CD4-positive, alpha-beta T cell (primary cell): ENCODE measurements at places on chromosomes 6 and 20. TPM values are rescaled to one million over a fixed set of nuclear protein-coding genes. Genes with fewer than 3 reads are reported as not detected.

Gene ELOVL2
- total RNA-seq = not detected

GRCh38 chr20:9837634-9838033 is 1.2 kb downstream of the PAK5 start:
- DNase-seq = no peak

GRCh38 chr6:92496527-92496926 is 922.8 kb downstream of the EPHA7 start:
- DNase-seq = no peak

- DNase-seq = no peak
These were observed 364.5 kb downstream of the ZFAND3 start for GRCh38 chr6:38183856-38184584.

DNA sequence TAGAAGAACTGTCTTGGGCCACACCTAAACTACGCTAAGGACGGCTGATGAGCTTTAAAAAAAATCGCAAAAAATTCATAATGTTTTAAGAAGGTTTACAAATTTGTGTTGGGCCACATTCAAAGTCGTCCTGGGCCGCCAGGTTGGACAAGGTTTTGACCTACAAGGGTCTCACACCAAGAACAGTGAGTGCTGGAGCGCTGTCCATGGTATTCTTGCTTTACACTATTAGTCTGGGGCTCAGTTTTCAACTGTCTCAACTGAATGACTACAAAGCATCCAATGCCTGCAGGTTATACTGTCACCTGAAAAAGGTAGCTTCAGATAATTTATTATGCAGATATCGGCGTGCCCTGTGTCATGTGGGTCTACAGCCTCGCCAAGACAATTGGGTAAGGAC is 3.7 kb upstream of the FAXC start:
- DNase-seq = no peak

DNA sequence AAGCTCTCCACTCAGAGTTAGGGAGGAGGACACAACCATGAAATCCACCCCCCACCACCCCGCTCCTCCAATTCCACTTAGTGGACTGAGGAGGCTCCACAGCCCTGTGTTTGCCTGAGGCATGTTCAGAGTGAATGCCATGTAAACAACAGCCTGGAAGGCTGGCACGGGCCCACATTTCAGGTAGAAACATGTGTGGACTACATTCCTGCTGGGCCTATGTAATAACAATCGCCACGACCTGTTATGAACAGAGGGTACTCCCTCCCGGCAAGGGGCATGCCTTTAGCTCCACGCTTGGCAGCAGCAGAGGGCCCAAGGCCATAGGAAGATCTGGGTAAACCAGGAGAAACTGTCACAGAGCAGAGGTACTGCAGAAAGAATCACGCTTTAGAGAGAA is 65.5 kb downstream of the ISM1 start:
- DNase-seq = no peak

Gene SYNCRIP
- 53.2 TPM for total RNA-seq

GRCh38 chr20:57919049-57919448 is 209.2 kb upstream of the PMEPA1 start:
- DNase-seq = no peak

GRCh38 chr20:16479666-16480065 is 93.6 kb downstream of the KIF16B start:
- no peak for DNase-seq

Gene NOX3
- total RNA-seq = not detected

Gene MMP24
- total RNA-seq = not detected

DNA sequence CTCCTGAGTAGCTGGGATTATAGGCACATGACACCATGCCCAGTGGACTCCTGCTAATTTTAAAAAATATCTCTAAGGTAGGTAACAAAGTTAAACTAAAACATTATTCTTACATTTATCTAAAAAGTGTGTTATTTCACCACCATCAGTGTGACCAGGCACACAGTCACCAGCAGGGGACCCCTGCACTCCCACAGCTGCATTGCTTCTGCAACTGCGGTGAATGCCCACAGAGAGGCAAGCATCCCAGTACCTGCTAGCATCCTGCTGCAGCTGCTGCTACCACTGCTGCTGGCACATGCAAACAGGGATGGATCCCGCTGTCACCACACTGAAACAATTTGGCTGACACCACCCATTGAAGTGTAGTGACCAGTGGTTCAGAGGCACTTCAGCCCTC is 21.9 kb upstream of the EPB41L2 start:
- DNase-seq = no peak

GRCh38 chr6:77548662-77549366 is 85.5 kb upstream of the HTR1B start:
- no peak for DNase-seq

Gene KHDC1L
- not detected for total RNA-seq

Gene VWA7
- 1.7 TPM for total RNA-seq

DNA sequence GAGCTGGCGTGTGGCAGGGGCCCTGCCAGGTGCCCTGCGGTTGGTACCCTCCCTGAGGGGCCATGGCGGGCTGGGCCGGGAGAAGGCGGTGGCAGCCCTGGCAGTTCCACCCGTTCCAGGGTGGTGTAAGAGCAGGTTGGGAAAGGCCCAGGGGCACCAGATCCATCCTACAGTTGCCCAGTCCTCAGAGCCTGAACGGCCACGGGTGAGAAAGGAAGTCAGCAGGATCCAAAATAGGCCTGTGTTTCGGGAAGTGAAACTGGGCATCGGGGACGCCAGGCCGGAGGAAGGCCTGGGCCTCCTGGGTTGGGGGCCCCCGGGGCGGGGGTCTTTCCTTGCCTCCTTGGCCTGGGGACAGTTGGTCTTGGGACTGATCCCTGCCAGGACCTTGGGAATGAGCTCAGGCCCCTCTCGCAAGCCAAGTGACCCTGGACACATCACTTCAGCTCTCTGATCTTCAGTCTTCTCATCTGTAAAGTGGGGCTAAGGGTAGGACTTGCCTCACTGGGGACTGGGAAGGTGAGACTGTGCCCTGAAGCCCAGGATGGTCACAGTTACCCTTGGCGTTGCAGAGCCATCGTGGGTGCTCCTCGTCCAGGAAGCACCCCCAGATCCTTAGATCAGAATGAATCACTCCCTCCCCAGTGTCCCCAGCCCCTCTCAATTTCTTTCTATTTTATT is 18.1 kb upstream of the NOL4L start:
- no peak for DNase-seq

Gene GPR63
- total RNA-seq = 0.20 TPM

GRCh38 chr20:19911810-19912382 is 105.3 kb upstream of the NAA20 start:
- no peak for DNase-seq

Gene GABRR1
- total RNA-seq = not detected

Gene COL19A1
- not detected for total RNA-seq

DNA sequence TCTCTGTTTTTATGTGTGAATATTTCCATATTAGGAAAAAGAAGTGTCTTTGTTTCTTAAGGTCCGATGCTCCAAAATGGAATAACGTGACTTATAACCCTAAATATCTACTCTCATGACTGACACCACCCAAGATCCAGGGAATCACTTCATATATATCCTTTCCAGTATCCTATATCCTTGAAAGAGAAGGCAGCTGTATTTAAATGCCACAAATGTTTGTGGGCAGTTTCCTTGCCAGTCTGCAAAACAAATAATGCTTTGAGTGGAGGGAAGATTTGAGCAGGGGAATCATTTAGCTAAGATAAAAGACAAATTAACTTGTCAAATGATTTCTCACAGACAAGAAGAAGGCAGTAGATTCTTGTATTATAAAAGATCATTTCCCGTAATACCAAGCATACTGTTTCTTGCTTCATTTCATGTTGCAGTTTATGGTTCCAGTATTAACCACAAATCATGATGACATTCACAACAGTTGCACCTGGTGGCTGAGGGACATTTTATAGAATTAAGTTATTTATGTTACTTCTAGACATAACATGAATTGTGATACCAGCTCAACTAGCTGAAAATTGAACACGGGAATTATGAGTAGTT is 30.0 kb upstream of the FABP7 start:
- DNase-seq = no peak

Gene CSE1L
- total RNA-seq = 30.1 TPM

Gene SMLR1
- not detected for total RNA-seq

Gene TRDN
- not detected for total RNA-seq

Gene SULF2
- 1.5 TPM for total RNA-seq

DNA sequence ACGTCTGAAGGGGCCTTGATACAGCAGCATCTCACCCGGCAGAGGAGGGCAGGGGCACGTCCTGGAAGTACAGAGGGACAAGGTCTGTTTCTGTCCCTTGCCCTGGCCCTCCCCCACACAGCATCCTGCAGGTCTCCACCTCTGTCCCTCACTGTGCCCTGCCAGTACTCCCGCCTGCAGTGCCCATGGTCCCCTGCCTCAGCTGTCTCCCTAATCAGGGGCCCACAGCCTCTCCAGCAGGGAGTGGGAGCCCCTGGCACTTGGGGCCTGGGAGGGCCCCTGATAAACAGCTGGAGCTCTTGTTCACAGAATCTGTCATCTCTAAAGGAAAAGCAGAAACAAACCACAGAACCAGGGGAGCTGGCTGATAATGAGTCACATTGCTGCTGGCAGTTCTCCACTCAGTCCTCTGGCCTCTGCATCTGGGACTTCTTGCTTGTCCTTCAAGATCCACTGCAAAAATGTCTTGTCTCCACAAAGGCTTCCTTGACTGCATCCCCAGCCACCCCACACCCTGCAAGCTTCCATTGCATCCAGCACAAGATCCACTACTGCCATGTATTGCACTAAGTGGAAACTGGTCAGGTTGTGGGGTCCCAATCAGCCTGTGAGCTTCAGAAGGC is 33.2 kb upstream of the TAF8 start:
- DNase-seq = no peak

DNA sequence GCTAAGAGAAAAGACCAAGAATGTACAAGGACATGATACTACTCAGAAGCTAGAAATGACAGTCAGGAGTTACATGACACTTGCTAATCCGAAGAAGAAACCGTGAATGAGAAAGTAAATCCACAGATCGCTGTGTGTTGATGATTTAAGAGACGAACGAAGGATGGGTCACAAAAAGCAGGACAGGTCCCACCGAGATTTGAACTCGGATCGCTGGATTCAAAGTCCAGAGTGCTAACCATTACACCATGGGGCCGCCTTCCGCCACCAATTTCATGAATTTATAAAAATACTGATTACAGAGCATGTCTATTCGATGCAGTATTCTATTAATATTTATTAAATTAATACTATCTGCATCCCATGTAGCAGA is 54.0 kb upstream of the BTN3A2 start:
- no peak for DNase-seq

- DNase-seq = no peak
These were observed 13.3 kb downstream of the FRK start for GRCh38 chr6:116047173-116047933.

Gene PSORS1C1
- not detected for total RNA-seq

- no peak for DNase-seq
These were observed 466.9 kb downstream of the CD83 start for GRCh38 chr6:14584450-14584849.

Gene SLC17A9
- 5.5 TPM for total RNA-seq

DNA sequence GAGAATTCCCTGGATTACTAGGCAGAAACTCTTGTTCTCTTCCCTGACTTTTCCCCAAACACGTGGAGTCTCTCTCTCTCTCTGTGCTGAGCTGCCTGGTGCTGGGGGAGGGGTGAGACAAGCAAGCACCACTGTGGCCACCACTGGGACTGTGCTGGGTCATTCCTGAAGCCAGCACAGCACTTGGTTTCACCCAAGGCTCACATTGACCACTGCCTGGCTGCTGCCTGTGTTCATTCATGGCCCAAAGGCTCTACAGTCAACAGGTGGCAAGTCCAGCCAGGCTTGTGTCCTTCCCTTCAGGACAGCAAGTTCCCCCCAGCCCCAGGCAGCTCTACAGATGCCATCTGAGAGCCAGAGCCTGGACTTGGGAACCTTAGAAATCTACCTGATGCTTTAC is 92.2 kb downstream of the CTNNBL1 start:
- no peak for DNase-seq

GRCh38 chr6:4347877-4348276 is 212.5 kb upstream of the ECI2 start:
- DNase-seq = no peak

DNA sequence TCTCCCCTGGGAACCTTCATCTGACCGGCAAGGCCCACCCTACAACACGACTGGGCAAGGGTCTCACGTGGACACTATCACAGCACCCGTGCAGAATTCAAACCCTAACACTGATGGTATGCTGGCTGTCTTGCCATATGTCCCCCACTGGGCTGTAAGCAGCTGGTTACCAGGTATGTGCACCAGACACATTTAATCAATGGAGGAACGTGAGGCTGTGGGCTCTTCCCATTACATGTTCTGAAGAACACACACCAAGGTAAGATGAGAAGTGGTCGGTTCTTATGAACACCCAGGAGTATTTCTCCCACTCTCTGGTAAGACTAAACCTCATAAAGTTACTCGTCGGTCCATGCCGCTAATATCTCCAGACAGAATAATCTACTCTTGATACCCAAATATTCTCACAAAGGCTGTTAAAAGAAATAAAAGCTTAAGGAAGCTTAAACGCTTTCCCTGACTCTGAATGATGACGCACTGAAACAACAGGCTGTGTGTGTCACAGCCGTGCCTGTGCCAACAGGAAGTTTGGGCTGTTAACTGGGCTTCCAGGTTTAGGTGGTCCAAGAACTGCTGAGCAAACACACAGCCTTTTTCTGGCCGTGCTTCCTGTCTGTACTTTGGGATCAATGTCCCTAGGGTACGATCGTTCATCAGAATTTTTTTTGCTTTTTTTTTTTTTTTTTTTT is 75.3 kb downstream of the SLC23A2 start:
- no peak for DNase-seq

DNA sequence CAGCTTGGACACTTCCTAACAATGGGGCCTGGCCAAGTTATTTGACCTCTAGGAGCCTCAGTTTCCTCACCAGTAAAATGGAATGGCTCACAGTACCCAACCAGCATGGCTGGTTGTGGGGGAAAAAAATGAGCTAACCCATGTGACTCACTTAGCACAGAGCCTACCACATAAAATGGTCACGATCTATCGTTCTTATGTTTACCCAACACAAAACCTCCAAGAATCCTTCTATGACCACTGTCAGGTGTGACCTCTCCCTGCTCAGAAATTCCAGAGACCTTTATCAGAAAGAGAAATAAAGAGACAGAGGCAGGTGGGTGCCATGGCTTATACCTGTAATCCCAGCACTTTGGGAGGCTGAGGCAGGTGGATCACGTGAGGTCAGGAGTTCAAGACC is 39.4 kb downstream of the BPIFB1 start:
- no peak for DNase-seq

- DNase-seq = no peak
These were observed 6.1 kb downstream of the PTPRT start for GRCh38 chr20:43183536-43184070.

Gene C20orf144
- 0.17 TPM for total RNA-seq

Gene BNIP5
- total RNA-seq = not detected
